Stimulated activated CD8-positive, alpha-beta memory T cell treated with anti-CD3 and anti-CD28 coated beads, Interleukin-7, amount 100 ng/mL, for 24 hours (primary cell): ENCODE measurements at places on chromosomes 4 and X.
A peak's percentile ranks its signal among the peaks of the same experiment; 100 is the strongest.

DNA sequence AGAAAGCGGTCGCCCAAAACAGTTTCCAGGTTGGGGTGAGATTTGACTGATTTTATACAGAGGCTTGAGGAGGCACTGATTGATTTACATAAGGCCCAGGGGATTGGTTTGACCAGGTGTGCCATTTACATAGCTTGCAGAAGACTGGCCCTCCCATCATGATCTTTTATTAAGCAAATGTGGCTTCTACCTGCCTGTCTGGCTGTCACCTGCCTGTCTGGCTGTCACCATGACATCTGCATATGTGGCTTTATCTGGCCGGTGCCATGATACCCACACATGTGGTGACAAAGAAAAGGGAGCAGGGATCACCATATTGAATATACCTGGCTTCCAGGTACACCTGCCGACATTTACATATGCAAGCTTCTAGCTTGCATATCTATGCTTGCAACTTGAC lies 17.0 kb upstream of the CDS1 start:
- DNase-seq: no peak

GRCh38 chr4:94139931-94140612 lies 67.6 kb upstream of the SMARCAD1 start:
- DNase-seq: no peak

- no peak for DNase-seq
Measured at GRCh38 chr4:101128473-101128872, 218.9 kb downstream of the PPP3CA start.

DNA sequence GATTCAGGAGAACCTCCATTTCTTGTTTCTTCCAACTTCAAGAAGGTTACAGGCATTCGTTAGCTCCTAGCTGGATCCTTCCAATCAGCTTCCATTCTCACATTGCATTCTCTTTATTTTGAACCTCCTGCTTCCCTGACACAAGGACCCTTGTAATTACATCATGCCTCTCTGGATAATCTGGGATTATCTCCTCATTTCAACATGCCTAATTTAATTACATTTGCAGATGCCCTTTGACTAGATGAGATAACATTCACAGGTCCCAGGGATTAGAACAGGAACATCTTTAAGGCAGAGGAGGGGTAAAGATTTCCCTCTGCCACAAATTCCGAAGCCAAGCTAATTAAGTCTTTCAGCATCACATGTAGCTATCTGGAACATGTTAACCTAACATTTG lies 753.8 kb upstream of the PCDH7 start:
- DNase-seq: no peak

GRCh38 chr4:78297116-78297800 lies 240.1 kb downstream of the FRAS1 start:
- no peak for DNase-seq

- DNase-seq: no peak
Measured at GRCh38 chrX:100409610-100410590, at the start of gene PCDH19. TSS of gene PCDH19 (minus strand) at chrX:100410273. CDS start at chrX:100408597, 1,676 bp downstream.

- DNase-seq: no peak
Measured at GRCh38 chrX:22859642-22860041, 140.1 kb upstream of the DDX53 start.

- DNase-seq: no peak
Measured at GRCh38 chr4:79177388-79177787, 148.5 kb downstream of the NAA11 start.

DNA sequence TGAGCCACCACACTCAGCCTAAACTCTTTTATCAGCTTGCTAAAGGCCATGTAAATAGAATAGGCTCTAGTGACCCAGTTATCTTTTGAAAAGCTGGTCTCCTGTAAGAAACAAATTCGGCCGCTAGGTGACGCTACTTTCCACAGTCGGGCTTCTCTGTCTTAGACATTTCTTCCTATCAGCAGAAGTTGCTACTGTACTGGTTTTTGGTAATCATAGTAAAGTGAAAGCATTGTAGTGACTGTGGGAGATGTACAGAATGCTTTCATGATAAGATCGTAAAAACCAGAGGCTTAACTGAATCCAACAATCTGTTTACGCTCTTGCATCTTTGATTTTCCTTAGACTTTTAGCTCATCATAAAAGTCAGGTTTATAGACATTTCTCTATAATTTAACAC lies 82.6 kb downstream of the GK start:
- DNase-seq: peak; percentile 59

- no peak for DNase-seq
Measured at GRCh38 chr4:70994069-70994366, 569 bp downstream of the DCK start.

DNA sequence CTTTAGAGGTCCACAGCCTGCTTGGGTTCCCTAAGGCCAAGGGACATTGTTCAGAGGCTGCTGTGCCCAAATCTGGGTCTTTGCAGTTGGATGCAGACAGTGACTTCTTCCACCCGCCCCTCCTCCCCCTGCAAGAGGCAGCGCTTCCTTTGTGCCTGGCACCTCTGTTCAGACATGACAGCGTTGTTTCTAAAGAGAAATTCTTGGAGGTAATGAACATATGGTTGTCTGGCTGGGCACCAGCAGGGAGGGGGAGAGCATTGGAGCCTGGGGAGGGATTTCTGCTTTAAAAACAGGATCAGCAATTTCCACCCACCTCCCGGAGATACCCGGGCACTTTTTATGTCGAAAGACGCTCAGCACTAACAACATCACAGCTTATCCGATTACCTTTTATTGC lies 51.5 kb downstream of the PSAPL1 start:
- DNase-seq: no peak

DNA sequence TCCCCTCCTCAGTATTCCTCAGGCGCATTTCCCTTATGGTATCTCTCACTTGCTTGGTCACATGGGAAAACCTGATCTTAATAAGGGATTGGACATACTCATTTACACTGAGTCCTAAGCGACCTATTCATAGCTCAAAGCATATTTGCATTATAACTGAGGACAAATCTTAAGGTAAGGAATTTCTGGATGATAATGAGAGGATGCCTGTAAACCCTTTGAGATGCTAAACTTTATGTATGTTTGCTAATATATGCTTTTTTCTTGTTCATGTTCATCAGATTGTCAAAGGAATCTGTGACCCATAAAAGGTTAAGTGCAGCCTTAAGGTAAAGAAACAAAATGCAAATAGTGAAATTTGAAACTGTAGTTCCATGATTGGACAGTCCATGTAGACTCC lies 53.8 kb upstream of the TRPC5OS start:
- no peak for DNase-seq

DNA sequence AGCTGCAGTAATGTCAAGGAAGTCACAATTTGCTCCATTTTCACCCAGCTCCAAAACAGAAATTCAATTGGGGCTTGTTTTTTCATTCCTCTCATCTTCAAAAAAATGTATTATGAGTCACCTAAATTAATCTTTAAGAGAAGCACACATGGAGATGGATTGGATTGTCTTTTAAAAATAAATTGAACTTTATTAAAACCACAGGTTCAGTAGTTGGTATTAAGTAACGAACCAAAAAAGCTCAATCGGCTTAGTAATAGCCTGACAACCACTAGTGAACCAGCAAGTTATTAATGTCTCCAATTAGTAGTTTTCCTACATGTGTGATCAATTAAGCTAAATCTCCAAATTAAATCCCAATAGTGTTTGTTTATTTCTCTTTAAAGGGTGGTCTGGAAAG lies 283.5 kb upstream of the GIMD1 start:
- DNase-seq: no peak

DNA sequence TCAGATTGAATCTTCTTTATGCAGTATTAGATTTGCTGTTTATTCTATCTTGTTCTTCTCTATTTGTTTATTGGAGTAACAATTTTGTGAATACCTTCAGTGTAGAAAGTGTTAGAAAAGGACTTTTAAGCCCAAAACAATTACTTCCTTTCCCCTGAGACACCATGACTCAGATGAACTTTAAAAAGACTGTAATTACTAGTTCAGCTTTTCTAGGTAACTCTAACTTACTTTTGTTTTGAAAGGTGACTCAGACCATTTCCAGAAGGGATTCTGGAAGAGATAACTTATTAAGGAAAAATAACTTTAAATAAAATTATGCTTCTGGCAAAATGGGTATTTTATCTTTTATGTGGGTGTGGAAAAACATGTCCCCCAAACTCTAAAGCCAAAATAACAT lies 561.5 kb upstream of the PCDH10 start:
- no peak for DNase-seq

DNA sequence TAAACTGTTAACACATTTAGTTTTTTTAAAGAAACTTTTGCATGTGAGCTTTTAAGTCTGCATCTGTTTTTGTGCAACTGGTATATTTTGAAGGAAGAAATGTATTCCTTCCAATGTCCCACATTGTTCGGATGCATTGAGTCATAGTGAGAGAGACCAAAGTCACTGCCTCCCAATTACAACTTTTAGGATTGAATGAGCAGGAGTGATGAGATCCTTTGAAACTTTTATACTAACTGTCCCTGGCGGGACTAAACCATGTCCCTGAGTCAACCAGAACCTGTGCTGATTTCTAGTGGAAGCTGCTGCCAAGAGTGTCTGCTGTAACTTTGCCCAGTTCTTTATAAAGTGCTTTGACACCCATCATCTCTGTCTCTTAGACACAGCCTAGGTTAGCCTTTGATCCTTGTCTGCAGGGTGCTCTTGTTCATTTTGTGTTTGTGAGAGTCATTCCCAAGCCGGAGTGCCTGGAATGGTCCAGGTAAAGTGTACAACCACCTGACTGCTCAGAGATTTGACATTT lies 122.7 kb downstream of the ZNF518B start:
- no peak for DNase-seq

GRCh38 chrX:40465735-40466551 lies 114.8 kb upstream of the ATP6AP2 start:
- no peak for DNase-seq

- DNase-seq: no peak
Measured at GRCh38 chr4:139300431-139301112, 733 bp upstream of the NAA15 start.

DNA sequence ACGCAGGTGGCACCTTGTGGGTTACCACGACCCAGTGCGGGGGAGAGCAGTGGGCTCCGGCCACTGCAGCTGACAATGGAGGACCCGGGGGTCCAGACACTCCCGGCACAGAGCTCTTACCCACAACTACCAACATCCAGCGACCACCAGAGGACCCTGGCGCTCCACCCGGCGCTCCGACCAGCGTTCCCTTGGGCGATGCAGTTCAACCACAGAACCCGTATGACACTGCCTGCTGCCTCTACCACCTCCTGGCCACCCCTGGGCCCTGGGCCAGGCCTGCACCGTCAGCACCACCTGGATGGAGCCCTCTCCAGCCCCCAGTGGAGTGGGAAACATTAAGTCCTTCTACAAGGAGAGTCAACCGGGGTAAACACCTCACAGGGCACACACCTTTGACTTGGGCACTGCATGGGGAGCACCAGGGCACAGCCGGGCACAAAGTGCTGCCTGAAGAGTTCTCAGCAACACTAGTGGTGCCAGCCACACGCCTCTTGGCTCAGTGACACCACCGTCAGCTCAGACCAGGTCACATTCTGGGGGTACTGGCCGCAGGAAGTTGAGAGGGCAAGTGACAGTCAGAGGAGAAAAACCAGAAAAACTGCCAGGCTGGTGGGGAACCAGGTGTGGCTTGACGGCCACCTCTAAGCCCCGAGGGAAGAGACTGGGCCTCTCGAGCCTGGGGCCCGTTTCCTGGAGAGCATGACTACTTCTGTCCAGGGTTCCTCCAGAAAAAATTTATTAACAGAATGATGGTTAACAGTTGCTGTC lies 2.6 kb downstream of the CTBP1 start:
- DNase-seq: no peak

DNA sequence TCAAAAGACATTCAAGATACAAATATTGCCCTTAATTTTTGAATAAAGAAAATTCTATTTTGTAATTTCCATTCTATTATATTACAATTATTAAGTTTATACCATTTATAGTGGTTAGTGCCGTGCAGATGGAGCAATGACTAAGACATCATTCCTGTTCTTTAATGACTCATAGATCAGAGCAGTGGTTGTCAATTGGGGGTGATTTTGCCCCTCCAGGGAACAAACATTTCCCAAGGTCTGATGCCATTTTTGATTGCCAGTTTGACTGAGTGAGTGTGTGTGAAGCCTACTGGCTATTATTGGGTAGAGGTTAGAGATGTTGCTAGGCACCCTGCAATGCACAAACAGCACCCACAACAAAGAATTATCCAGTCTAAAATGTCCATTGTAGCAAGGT lies 97.9 kb upstream of the DDIT4L start:
- DNase-seq: no peak

- DNase-seq: no peak
Measured at GRCh38 chrX:129980540-129981199, 1.8 kb upstream of the BCORL1 start.

DNA sequence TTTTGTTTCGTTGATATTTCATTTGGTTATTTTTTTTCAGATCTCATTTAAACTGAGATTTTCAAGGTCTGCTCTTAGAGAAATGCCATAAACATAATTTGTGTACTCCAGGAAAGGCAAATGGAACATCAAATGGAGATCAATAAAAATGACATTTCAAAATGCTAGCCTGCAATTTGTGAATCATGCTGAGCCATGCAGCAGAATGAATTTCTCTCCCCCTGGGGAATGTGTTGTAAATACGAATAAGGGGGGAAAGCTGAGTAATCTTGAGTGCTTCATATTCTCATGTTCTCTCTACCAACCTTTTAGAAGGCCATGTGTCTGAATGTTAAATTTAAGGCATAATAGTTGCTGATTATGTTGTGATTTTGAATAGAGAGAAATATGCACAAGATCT lies 7.8 kb downstream of the ZCCHC4 start:
- DNase-seq: no peak

DNA sequence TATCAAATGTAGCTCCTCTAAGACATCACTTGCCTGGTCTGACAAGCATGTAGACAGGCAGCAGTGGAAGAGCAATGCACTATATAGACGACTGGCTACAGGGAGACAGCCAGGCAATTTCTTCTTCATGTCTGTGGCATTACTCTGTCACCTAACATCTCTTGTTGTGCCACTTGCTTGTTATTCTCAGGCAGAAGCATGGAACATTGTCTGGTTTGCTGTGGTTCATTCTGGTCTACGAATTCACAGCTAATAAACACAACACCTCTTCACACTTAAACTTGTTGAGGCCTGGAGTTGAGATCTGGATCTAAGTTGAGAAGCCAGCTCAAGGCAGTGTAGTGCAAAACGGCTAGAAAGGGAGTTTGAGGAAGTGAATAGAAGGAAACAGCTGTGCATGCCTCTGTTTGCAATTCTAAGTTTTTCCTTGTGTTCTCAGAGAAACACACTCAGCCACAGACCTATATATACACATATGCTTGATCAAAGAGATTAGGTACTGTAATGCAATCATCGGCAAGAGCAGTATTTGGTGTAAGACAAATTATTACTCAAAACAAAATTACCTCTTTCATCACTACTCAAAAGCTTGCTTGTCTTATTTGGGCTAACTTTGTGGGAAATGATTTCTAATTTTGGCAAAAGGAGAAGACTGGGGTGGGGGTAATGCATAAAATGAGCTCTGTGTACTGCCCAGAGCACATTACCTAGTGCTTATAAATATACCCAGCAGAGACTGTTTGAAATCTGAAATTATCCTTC lies 243.8 kb downstream of the PPP3CA start:
- no peak for DNase-seq

GRCh38 chr4:185831125-185831815 lies 19.3 kb upstream of the SORBS2 start:
- no peak for DNase-seq

GRCh38 chrX:147180886-147181285 lies 366.3 kb upstream of the CXorf51A start:
- DNase-seq: no peak
